Activated CD4-positive, alpha-beta T cell treated with anti-CD3 and anti-CD28 coated beads for 1 hour (primary cell): ENCODE measurements at places on chromosomes 12 and 14.

DNA sequence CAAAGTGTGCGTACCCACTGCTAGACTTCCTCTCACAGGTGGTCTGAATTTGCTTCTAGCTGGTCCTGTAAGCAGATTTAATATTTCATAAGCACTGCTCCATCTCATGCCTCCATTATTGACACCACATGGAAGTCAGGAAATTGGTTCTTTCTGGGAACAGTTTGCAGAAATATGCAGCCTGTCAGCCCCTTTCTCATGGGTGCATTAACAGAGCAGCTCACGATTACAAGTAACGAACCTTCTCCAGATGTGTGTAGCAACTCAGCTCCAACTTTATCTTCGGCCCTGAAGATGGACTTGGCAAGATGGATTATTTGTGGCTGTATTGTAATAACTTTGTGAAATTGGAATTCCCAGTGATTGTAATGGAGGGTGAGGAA lies 214.5 kb upstream of the DDHD1 start:
- DNase-seq = no peak

GRCh38 chr12:25864306-25865276 lies 93.9 kb upstream of the RASSF8 start:
- DNase-seq = no peak

DNA sequence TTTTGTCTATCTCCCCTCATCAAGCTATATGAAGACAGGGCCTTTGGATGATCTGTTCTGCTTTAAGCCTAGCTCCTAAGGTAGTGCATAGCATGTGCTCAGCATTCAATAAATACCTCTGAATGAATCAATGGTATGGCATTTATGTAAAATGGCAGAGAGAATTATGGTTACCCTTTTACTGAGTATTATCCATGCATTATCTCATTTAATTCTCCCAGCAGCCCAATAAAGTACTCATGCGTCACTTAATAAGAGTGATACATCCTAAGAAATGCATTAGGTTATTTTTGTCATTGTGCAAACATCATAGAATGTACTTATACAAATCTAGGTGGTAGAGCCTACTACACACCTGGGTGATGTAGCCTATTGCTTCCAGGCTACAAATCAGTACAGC lies 269.7 kb downstream of the KSR2 start:
- no peak for DNase-seq

- DNase-seq = no peak
Observed at GRCh38 chr14:33848706-33849454, 102.0 kb downstream of the EGLN3 start.

DNA sequence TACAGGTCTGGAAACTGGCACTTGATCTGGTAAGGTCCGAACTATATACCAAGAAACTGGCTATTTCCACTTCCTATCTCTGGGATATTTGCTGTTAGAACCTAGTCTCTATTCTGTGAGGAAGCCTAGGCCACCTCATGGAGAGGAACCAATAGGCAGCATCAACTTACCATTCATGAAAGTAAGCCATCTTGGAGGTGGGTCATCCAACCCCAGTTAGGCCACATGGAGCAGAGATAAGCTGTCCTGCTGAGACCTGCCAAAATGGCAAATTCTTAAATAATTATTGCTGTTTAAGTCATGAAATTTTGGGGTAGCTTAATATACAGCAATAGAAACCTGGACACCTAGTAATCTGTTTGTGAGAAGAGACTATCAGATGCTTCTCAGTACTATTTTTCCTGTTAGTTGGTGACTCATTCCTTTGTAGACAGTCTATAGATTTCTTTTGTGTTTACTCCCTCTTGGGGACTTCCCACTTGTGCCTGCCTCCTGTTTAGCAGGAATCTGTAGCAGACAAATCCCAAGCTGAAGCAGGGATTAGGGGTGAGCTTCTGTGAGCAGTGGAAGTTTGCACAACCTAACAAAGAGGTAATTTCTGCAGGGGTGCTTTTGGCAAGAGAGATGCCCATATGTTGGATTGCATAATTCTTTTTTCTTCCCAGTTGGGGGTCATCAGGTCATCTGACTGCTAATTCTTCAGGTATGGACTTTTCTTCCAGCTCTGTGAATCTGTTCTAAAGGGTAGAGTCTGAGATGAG lies 136.8 kb downstream of the IGF1 start:
- no peak for DNase-seq

DNA sequence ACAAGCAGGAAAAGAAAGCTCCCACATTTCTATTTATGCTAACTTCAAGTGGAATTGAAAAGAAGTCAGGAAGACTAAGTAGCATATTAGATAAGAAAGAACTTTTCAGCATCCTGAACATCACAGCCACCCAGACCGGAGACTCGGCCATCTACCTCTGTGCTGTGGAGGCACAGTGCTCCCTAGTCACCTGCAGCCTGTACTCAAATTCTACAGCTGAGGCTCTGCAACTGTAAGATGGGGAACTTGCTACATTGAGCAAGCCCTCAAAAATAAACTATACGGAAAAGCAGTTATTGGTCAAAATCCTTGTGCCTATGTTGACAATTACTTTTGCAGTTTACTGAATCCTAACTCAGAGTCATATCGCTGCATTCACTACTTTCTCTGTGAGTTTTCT lies 361.9 kb downstream of the DAD1 start:
- DNase-seq = no peak

- no peak for DNase-seq
Observed at GRCh38 chr14:99281396-99281795, 9.4 kb upstream of the BCL11B start.

- DNase-seq = no peak
Observed at GRCh38 chr14:90940318-90940962, 120.0 kb downstream of the RPS6KA5 start.

DNA sequence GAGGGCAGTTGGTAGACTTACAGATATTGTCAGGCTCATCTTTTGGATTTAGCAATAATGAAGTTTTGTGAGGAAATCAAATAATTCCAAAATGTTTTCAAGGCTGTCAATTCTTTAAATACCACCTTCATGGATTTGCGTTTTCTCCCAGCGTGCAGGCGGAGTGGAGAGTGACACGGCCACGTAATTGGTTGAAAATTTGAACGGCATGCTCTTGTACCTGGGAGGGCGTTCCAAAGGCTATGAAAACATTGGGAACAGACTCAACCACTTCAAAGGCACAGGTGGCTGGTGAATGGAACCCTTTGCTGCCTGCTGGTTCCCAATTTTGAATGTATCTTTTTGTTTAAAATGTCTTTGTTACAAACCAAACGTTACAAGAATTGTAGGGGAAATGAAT lies 12.4 kb downstream of the SMIM41 start:
- no peak for DNase-seq

DNA sequence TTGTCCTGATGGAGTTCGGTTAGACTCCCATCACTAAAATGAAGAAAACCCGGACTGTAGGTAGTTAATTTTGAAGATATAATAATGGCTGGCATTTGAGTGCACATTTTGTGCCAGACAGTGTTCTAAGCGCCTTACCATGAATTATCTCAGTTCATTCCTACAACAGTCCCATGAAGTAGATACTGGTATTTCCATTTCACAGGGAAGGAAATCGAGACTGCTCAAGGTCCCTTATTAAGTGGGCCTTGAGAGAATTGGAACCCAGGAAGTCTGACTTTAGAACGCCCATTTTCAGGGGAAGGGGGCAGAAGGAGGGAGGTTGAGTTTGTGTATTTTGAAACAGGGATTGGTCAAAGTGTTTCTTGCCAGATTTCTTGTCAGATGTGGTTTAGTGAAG lies 855 bp downstream of the MNAT1 start:
- DNase-seq = no peak

- no peak for DNase-seq
Observed at GRCh38 chr14:70812124-70812818, 3.0 kb upstream of the MAP3K9 start.

- no peak for DNase-seq
Observed at GRCh38 chr12:62643486-62643885, 176.9 kb downstream of the MON2 start.

DNA sequence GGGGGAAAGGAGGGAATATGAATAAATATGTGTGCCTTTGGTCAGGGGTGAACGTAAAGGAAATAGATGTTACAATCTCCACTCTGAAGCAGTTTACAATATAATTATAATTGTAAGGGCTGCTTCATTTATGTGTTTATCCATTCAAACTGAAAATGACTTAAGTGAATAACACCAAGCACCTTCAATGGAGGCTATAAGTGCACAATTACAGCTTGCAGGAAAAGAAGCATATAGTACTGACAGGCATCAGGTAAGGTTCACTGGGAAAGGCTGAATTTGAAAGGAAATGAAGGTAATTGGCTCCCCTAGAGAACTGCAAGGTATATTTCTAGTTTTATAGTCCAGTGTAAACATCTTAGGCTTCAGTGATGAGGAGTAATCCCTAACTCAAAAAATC lies 192.7 kb downstream of the STXBP6 start:
- no peak for DNase-seq

GRCh38 chr14:100988011-100988410 lies 84.5 kb upstream of the RTL1 start:
- no peak for DNase-seq

DNA sequence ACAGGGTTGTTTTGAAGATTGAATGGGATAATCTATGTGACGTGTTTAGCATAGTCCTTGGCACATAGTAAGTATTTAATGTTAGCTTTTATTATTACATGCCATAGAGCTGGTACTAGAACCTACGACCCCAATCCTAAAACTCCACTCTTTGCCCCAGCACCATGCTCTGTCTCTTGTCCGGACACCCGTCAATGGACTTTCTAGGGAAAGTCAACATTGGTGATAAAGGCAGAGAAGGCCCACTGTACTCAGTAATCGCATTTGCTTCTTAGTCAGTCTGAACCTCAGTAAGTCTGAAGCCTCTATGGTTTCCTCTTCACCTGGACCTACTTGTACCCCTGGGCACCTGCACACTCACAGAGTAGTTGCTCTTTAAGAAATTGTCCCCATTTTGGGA lies 153.1 kb upstream of the PRMT8 start:
- DNase-seq = no peak

DNA sequence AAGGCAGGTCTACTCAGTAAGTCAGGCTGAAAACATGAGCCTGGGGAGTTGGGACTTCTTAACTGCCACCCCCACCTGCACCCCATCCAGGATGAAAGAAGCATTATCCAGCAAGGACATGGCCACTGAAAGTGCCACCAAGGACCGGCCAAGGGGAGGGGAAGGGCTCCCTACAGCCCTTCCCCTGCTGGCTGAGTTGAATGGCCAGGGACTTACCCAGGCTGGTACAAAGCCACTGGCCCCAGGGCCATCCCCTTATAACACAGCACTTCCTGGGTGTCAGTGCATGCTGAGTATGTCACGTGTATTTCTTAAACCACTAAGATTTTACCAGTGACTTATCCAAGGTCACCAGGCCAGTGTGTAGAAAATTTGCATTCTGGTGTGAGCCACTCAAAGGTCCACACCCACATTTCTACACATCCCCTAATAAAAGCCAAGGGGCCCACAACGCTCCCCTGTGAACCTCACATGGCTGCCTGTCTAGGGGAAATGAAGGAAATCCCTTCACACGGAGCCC lies 29.3 kb upstream of the ZFP36L1 start:
- no peak for DNase-seq

GRCh38 chr14:52961060-52961639 lies 10.3 kb upstream of the FERMT2 start:
- peak; percentile 35 for DNase-seq

- peak; percentile 50 for DNase-seq
Observed at GRCh38 chr12:49296034-49296835, 1.3 kb downstream of the PRPH start.

DNA sequence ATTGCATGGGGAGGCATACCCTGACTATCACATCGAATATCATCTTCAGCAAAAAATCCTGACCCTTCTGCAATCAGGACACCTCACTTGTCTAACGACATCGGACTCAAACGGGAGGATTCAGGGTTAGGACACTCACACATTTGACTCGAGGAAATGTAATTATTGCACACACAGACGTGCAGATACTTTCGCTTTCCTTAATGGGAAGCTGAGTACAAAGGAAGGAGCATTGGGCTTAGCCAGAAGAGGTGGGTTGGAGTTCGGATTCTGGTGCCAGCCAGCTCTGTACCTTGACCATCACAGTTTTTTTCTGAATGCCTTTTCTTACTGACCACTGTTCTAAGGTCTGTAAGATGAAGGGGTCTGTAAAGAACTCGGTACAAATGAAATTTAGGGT lies 260.4 kb downstream of the GALC start:
- DNase-seq = no peak

- DNase-seq = no peak
Observed at GRCh38 chr12:105467710-105468366, 137.3 kb downstream of the C12orf75 start.

DNA sequence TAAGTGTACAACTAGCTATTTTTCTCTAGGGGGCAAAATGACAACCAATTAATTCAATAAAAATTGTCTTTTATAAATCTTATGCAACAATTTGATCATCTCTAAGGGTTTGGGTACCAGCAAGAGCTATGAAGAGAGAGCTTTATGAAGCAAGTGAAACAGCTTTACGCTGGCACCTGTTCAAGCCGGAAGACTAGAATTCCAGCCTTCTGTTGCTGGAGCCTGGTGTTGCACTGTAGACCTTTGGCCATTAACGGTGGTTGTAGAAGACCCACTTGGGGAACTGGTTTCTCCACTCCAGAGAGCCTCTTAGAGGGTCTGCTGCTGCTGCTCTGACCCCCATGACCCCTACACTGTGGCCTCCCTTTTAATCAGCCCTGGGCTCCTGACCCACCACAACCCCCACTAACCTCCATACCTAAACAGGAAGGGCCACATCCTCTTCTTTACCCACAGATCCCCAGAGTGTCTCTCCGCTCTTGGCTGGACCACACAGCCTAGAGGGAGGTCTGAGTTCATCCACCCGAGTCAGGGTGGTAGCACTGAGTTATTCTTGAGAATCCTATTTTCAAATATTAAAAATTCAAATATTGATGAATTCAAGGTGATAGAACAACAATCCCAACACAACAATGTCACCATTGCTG lies 54.6 kb upstream of the STON2 start:
- DNase-seq = no peak

DNA sequence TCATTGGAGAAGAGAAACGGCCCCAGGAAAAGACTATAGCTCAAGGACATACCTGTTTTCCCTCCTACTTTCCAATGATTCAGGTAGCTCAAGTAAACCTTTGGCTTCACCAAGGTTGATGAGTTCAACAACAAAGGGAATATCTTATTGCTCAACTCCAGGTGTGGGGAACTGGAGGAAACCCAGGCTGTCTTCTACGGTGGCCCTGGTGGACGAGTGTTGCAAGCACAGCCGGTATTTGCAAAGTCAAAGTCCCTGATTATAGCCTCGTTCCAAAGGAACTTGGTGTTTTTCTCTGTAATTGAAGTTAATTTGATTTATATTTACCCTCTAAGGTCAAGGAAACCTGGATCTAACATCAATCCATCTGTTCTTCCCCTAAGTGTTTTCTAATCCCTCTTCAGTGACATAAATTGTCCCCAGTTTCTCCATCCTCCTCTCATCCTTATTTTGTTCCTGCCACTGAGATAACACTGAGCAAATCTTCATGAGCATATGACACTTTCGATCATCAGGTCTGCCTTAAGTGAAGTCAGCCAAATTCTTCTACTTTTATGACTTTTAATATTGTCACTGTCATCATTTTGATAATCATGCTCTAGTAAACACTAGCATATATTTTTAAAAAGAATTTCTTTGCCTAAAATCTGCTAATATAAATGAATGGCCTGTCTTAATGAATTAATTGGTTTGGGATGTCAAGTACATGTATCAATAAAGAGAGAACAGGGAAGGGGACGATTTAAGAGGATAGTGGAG lies 174.6 kb upstream of the TBX3 start:
- no peak for DNase-seq
